ENCODE measurements at places on chromosomes 5 and 9. TPM values are rescaled to one million over a fixed set of nuclear protein-coding genes. Genes with fewer than 3 reads are reported as not detected.

The RNF183 gene
- 0.04 TPM for total RNA-seq

The DNAJC21 gene
- total RNA-seq: 24.8 TPM

The SAPCD2 gene
- total RNA-seq: 4.2 TPM

The GLRA1 gene
- not detected for total RNA-seq

The CATSPER3 gene
- total RNA-seq: 0.31 TPM

The F2RL2 gene
- 1.3 TPM for total RNA-seq
